ENCODE measurements at places on chromosomes 3 and 15. TPM values are rescaled to one million over a fixed set of nuclear protein-coding genes. Genes with fewer than 3 reads are reported as not detected.

GATA2 gene
- total RNA-seq, result not detected

HYAL2 gene
- total RNA-seq, result 3.7 TPM

SERPINI1 gene
- 4.3 TPM for total RNA-seq

FAH gene
- total RNA-seq, result 7.2 TPM

UBAP1L gene
- total RNA-seq, result 15.2 TPM

SUSD5 gene
- total RNA-seq, result not detected

RBMS3 gene
- 1.0 TPM for total RNA-seq

CYP11A1 gene
- total RNA-seq, result not detected

MIX23 gene
- total RNA-seq, result 23.4 TPM

GP9 gene
- total RNA-seq, result not detected

MST1R gene
- total RNA-seq, result 1.3 TPM

HYAL3 gene
- total RNA-seq, result 5.1 TPM

PRR20G gene
- not detected for total RNA-seq

DNA sequence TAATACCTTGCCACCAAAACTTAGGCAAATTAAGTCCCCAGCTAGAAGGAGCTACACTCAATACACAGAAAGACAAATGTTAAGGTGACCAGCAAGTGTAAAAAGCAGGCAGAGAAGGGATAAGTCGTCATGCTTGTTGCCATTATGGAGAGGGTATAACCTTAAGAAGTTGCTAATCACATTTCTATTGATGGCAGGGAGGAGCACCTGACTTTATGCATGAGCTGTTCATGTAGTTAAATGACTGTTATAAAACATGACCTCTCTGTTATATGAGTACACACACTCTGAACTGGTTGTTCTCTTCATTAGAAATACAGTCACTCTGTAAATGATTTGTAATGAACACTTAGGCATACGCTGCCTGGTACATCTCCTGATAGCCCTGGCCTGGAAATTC, 6.6 kb upstream of the CCNL1 start:
- no peak for DNase-seq

DNA sequence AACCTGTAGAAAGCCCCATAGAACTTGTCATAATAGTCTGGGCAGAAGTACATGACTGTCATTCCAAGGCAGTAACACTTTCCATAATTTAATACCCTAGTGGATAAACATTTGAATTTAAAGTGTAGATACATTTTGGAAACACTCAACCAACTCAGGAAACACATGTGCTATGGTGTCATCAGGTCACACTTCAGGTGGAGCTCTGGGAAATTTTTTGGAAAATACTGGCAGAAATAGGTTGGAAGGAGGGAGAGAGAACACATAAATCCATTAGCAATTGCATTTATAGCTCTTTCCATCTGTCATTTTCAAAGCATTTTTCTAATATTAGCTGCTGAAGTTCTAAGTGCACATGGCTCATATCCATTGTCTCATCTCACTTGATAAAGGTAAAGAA, 135.7 kb downstream of the MEIS2 start:
- DNase-seq, result no peak

GRCh38 chr15:53665930-53666329, 93.5 kb downstream of the WDR72 start:
- no peak for DNase-seq

- no peak for DNase-seq
These were observed 39.6 kb downstream of the KBTBD12 start for GRCh38 chr3:127954640-127955039.

DNA sequence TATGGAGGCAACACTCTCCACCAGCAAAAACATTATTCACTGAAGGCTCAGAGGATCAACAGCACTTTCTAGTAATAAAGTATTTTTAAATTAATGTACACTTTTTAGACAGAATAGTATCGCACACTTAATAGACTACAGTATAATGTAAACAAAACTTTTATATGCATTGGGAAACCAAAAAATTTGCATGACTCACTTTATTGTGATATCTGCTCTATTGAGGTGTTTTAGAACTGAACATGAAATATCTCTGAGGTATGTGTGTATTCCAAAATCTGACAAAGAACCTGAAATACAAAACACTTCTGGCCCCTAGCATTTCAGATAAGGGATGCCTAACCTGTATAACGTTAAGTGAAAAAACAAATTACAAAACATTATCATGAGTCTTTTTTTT, 99.7 kb downstream of the PRICKLE2 start:
- no peak for DNase-seq

- DNase-seq, result no peak
These were observed 21.4 kb downstream of the CCR1 start for GRCh38 chr3:46186471-46187340.

- DNase-seq, result no peak
These were observed 21.8 kb downstream of the PCOLCE2 start for GRCh38 chr3:142866841-142867631.

- DNase-seq, result no peak
These were observed 28.5 kb upstream of the SLC7A14 start for GRCh38 chr3:170614214-170614966.

- DNase-seq, result no peak
These were observed 29.9 kb upstream of the STT3B start for GRCh38 chr3:31502803-31503221.

DNA sequence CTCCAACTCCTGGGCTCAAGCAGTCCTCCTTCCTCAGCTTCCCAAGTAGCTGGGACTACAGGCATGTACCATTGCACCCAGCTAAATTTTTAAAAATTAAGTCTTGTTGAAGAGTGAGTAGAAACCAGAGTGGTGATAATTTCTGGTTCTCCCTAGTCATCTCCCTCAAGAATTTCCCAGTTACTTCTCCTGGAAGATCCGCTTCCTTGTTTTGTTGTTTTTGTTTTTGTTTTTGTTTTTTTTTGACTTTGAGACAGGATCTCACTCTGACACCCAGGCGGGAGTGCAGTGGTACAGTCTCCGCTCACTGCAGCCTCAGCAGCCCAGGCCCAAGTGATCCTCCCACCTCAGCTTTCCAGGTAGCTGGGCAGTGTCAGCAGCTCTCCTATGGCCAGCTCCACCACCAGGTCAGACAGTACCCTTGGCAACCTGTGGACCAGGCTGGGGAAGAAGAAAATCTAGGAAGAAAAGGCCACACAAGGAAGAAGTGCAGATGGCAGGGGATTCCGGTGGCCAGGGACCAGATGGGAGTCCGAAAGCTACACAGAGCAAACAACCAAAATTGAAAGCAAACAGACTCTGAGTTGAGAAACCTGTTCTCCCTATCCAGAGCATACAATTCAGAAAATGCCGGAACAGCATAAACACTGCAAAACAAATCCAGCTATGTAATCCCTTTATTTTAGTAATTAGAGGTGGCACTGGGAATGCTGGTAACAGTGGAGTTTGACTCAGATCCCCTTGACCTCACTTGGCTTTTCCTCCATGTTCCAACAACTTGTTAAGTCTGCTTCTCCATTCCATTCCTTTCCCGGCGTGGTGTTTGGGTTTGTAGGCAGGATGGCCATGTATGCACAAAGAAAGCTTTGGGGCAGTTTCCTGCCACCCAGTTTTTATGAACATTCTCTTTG, 266.6 kb upstream of the CTDSPL start:
- no peak for DNase-seq
